ENCODE measurements at places on chromosomes 13 and 19.

DNA sequence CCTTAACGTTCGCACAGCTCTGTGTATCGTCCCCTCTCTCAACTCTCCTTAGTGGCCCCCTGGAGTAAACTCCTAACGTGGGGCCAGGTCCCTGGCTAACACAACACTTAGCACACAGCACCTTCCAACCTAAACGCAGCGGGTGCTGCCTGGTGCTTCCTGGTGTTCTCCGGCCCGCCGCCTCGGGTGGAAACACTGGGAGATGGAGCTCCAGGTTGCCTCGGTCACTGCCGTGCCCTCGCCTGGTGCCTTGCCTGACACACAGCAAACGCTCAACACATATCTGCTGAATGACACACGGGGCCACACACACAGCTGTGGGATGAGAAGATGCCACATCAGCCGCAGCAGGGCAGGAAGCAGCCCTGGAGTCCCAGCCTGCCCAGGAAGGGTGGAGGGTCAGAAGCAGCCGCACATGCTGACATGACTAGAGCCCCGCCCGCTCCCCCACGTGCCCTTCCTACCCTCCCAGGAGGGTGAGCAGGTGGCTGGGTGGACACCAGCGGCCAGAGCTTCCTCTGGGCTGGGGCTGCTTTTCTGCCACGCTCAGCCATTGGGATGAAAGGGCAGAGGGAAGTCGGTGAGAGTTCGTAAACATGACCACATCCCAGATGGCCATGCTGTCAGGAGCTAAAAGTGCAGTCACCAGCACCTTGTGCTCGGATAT lies 6.6 kb downstream of the PEPD start:
- no peak for DNase-seq

DNA sequence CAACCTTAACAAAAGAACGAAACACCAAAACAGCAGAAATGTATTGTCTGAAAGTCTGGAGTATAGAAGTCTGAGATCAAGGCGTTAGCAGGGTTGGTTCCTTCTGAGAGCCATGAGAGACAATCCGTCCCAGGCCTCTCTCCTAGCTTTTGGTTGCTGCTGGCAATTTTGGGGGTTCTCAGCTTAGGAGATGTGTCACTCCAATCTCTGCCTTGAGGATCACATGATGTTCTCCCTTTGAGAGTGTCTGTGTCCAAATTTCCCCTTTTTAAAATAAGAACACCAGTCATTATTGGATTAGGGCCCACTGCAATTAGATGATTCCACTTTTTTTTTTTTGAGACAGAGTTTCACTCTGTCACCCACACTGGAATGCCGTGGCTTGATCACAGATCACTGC lies 10.1 kb downstream of the KCNN1 start:
- DNase-seq: no peak

GRCh38 chr13:103255587-103256301 lies 189.5 kb upstream of the SLC10A2 start:
- no peak for DNase-seq

GRCh38 chr19:55597501-55597921 lies 1.8 kb downstream of the FIZ1 start:
- no peak for DNase-seq

DNA sequence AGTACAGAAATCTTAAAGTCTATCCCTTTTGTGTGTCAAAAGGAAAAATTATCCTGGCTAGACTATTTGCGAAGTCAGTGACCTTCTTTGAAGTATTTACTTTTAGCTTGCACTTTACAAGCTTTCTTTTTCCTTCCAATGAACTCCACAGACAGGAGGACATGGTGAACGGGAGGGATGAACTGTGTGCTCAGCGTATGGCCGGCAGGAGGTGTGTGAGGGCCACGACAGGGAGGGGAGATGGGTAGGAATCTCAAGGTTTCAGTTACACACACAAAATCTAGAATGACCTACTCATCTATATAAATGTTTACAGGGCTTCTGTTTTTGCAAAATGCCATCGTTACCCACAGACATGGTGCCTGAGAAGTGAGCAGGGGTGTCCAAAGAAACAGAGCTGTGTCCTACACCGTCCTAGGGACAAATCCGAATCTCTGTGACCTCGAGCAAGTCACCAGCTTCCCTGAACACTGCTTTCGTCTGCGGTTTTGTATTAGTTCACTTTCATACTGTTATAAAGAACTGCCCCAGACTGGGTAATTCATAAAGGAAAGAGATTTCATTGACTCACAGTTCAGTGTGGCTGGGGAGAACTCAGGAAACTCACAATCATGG lies 537.2 kb downstream of the LIG4 start:
- peak; percentile 2 for DNase-seq

DNA sequence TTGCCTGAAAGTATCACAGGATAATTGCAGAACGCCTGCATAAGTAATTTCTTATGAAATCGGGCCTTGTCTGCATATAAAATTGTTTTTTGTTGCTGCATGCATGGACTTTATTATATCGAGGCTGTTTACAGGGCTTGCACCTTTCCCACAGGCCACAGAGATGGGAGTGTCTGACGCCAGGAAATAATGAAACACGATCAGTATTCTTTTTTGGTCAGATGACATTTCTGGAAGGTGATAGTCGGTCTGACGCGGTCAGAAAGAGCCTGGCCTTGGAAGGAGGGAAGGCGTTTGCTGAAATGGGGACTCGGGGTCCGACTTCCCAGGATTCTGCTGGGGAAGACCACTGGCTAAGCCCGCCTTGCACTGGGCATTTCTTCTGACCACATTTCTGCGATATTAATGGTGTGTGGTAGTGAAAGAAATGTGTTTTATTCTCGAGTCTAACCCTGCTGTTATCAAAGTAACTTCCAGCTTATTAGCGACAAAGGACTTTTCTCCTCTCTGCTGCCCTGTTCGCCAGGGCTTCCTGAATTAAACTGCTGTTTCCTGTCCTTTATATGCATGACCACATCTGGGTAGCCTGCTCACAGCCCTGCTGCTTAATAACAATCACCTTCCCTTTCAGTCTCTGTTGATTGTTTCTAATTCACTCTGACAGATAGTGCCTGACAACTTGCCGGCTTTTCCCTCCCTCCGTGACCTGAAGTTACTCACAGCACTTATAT lies 11.6 kb upstream of the ZNF536 start:
- no peak for DNase-seq

GRCh38 chr19:46944918-46945628 lies 74.6 kb upstream of the NPAS1 start:
- DNase-seq: peak; percentile 47

DNA sequence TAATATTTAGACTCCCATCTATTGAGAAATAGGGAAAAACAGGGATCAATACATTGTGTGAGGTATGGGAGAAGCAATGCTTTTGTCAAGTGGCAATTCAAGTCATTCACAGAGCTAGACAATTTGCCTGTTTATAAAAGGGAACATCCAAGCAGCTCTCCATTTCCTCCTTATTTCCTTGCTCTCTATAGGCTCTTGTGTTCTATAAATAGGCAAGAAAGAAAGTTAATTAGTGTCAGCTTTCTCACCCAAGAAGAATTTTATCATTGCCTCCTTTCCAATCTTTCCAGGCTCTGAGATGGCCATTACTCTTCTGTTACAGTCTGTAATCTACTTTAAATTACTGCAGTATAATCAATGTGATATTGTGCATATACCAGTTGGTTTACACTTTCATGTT lies 199.9 kb downstream of the LHFPL6 start:
- no peak for DNase-seq

- no peak for DNase-seq
Observed at GRCh38 chr13:36068991-36069390, 62.2 kb downstream of the DCLK1 start.

DNA sequence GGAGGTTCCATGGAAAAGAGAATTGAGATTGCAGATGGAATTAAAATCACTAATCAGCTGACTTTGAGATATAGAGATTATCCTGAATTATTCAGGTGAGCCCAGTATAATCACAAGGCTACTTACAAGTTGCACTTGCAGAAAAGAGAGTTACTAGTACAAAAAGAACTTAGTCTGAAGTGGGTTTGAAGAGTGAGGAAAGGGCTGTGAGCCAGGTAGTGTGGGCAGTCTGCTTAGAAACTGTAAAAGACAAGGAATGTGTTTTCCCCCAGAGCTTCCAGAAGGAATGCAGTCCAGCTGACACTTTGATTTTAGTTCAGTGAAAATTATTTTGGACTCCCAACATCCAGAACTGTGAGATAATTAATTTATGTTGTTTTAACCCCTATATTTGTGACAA lies 285.4 kb upstream of the GPC6 start:
- DNase-seq: no peak

DNA sequence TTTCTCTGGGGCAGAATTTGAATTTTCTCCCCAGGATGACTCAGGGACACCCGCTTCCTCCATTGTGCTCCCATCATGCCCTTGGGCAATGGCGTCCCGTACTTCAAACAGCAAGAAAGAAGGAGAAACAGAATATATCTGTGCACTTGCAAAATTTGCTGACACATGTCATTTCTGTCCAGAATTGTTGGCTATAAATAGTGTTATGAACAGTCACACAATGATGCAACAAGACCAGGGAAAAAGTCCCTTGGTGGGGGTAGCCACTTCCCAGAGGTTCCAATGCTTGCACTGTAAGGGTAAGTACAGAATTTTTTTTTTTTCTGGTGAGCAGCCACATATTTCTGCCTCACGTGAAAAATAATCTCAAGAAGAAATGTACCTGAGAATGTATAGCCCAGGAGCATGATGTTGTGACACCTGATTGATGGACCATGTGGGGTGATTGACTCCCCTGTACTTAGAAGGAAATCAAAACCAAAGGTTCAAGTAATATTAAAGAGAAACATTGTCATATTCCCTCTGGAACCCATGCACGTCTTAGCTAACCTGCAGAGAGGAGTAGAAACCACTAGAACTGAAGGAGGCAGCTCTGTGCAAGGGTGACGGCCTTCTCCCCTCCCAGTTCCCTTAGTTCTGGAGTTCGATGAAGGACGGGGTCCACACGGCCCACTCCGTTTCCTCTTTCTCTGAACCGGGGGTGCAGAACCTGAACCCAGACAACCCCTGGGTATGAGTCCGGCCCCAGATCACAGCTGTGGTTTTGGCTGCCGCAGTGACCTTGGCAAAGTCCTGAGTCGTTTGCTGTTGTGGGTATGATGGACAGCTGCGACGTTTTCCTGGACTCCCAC lies 9.3 kb upstream of the LAIR1 start:
- DNase-seq: no peak

- DNase-seq: no peak
Observed at GRCh38 chr13:59492030-59492636, 671.6 kb downstream of the DIAPH3 start.

DNA sequence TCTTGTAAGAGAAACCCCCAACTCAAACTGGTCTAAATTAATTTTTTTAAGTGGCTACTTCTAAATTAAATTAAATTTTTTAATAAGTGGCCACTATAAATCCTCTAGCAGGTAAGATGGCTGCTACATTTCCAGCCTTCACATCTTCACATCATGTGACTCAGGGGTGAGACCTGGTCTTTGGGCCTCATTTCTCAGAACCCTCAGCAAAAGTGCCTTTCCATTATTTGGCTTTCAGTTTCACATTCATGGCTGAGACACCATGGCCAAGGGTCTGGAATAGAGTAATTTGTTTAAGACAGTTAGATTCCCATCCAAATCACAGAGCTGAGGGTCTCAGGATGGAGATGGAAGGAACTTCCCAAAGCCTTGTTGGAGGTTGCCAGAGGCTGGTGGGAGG lies 47.5 kb downstream of the DCT start:
- no peak for DNase-seq

DNA sequence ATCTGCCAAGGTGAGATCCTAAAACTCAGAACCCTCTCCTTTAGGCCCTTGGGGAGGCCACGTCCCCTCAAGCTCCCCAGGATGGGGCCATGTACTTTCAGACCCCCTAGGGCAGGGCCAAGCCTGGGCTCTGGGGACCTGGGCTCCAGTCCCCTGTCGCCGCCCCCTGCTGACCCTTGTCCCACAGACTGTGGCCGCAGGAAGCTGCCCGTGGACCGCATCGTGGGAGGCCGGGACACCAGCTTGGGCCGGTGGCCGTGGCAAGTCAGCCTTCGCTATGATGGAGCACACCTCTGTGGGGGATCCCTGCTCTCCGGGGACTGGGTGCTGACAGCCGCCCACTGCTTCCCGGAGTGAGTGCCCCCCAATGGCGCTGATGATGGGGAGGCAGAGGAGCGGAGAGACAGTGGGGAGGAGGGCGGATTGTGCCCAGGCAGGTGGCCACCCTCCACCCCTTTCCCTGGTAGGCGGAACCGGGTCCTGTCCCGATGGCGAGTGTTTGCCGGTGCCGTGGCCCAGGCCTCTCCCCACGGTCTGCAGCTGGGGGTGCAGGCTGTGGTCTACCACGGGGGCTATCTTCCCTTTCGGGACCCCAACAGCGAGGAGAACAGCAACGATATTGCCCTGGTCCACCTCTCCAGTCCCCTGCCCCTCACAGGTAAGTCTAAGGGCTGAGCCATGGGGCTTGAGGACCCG lies 18.8 kb downstream of the HPN start:
- DNase-seq: no peak

DNA sequence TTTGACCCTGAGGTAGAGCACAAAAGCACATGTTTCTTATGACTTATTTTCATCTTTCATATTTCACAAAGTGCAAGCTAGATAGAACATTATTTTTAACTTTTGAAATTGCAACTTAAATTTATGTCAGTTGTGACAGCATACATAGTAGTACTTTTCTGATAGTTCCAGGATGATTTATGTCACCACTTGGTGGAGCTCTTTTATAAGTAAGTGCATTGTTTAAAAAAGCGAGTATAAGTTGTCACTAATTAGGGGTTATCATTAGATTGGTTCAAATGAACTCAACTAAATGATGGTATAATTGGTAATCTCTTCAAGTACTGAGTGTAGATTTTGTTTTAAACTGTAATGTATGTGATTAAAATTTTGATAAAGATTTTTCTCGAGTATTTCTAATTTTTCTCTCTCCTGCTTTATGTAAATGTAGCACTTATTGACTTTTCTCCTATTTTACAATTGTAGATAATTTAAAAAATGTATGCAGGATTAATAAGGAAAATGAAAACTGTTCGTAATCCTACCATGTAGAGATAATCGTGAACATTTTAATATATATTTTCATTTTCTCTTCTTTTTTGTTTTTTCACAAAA lies 31.1 kb downstream of the RB1 start:
- DNase-seq: no peak

DNA sequence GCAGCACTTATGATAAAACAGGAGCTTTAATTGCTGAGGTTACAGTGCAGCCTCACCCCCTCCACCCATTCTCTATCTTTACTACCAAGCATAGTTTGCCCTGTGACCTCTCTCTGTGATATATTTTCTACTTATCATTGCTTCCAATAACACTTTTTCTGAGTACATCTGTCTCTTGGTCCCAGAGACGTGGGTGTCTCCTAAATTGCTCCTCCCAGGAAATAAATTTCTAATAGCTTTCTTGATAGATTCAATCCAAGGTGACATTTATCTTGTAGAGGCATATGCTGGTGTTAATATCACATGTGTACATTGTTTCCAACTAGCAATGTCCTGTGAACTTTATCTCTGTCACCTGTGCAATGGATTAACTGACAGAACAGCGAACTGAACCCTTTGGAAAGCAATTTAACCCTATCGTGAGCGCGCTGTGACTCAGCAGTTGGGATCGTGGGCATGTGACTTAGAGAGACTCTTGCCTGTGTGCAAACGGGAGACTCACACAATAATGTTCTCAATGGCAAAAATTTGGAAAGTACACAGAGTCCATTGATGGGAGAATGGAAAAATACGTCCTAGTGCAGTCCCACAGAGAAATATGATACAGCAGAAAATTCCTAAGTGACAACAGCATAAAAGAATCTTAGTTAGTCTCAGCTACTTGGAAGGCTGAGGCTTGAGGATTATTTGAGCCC lies 7.0 kb upstream of the MAP2K2 start:
- peak; percentile 26 for DNase-seq

Data from HTR-8/SVneo (cell line).